Fibroblast of lung (primary cell): ENCODE measurements at places on chromosomes 1 and 21. TPM values are rescaled to one million over a fixed set of nuclear protein-coding genes. Genes with fewer than 3 reads are reported as not detected.
A peak's percentile ranks its signal among the peaks of the same experiment; 100 is the strongest.

DNA sequence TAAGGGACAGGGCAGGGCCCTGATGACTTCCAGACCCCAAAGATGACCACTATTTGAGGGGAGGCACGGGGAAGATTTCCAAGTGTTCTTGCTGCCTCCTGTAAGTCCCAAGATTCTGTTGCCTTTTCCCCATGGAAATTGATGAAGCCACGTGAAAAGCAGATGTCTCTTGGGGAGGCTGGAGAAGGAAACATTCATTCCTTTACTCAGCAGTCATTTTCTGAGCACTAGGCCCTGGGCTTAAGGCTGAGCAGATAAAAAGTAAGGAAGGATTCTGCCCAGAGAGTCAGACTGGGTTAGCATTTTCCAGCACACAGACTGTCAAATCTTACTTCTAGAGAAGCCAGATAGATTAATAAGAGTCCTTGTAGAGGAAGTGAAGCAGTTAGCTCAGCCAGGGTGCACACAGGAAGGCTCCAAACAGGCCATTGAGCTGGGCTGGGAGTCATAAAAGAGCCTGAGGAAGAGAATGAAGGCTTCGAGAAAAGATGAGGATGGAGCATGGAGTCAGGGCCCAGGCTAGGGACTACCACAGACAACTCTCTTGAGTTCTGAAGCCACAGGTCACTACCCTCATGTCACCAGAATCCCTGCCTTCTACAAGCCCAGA is 10.1 kb downstream of the EXTL1 start:
- peak; percentile 20 for DNase-seq

GRCh38 chr1:20496241-20496661 is 10.2 kb upstream of the CAMK2N1 start:
- no peak for DNase-seq

DNA sequence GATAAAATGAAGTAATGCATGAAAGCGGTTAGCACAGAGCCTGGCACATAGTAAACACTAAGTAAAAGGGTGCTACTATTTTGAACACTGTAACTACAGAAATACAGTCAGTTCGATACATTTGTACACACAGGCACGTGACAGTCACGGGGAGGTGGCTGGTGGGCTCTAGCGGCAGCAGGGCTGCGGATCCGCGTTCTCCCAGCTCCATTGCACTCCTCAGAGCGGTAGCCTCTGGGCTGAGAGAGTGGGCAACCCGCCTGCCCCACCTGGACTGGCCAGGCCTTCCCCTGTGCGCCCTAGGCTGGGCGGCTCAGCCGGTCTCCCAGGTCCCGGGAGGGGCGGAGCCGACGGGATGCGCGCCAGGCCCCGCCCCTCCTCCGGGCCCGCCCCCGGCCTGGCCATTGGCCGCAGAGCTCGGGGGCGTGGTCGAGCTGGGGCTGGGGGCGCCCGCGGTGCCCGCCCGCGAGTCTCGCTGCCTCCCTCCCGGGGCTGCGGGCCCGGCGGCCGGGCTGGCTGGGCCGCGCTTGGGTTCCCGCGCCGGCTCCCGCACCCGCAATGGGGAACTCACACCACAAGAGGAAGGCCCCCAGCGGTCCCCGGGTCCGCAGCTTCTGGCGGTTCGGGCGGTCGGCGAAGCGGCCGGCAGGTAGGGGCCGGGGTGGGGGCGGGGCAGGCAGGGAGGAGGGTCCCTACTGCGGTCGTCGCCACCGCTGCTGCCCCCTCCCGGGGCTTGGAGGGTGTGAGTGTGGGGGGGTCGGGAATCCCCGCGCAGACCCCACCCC is 51.2 kb upstream of the SYNC start:
- DNase-seq = no peak

DNA sequence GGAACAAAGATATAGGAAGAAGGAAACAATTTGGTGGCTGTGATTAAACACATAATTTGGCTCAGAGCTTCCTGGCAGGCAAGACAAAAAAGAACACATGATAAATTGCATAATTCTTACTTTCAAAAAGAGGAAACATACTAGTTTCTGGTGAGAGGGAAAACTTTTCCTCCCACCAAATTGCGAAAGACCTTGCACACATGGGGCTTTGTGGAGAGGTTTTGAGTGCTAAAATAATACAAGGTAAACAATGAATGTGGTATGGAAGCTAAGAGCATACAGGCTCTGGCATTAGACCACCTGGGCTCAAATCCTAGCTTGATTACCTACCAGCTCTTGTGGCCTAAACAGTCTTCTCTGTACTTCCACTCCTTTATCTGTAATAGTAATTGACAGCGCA is 140.2 kb upstream of the HOOK1 start:
- peak; percentile 63 for DNase-seq

GRCh38 chr1:2050793-2051682 is 827 bp downstream of the PRKCZ start:
- no peak for DNase-seq

The TNFSF4 gene
- 1.3 and 3.3 TPM in 2 replicates for total RNA-seq

The MYBPHL gene
- not detected in 2 replicates for total RNA-seq

DNA sequence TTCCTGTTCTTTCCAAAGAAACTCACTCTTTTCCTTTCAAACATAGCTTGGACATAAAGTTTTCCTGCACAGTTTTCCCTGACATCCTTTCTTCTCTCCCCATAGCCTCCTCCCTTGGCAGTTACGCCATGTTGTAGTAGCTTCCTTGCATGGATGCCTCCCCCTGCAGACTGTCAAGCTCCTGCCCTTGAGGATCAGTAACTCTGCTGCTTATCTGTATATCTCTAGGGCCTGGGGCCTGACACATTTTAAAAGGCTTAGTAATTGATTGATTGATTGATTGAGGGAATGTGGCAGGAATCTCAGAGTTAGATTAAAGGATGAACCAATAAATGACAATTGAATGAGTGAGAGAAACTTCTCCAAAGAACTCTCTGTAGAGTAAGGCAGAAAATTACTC is 143.7 kb downstream of the NEK7 start:
- DNase-seq = no peak

The FMO5 gene
- total RNA-seq = 1.3 and 2.8 TPM in 2 replicates

- DNase-seq = no peak
These were observed 56.8 kb downstream of the CSMD2 start for GRCh38 chr1:34108269-34108668.

GRCh38 chr1:23290836-23291565 is 53.1 kb downstream of the HNRNPR start:
- no peak for DNase-seq

GRCh38 chr1:181021811-181022434 is 747 bp downstream of the STX6 start:
- DNase-seq = peak; percentile 50

DNA sequence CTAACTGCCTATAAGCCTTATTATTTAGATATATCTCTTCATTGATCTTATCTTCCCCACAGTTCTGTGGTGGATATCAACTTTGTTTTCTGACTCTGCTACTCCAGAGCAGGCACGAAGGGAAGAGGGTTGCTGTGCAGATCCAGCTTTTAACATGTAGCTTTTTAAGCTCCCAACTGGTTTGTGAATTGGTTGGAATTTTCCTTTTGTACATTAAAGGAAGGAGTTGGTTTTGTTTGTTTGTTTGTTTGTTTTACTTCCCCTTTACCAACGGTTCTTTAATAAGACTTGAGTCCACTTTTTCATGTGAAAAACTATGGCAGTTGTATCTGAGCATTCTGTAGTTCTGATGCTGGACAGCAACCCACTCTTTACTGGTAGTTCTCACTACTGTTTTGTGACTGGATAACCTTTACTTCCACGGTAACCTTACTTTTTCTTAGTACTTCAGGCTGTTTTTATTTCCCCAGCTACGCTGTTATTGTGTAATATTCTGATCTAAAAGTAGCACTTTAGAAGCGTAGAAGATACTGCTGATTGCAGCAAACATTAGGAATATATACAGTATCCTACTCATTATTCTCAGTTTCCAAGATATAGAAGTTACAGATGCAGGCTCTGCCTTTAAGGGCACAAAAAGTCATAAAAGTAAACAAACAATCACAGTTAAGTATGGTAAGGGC is 1.6 kb downstream of the GNPAT start:
- peak; percentile 19 for DNase-seq
